ENCODE measurements at places on chromosomes 2 and 18.

DNA sequence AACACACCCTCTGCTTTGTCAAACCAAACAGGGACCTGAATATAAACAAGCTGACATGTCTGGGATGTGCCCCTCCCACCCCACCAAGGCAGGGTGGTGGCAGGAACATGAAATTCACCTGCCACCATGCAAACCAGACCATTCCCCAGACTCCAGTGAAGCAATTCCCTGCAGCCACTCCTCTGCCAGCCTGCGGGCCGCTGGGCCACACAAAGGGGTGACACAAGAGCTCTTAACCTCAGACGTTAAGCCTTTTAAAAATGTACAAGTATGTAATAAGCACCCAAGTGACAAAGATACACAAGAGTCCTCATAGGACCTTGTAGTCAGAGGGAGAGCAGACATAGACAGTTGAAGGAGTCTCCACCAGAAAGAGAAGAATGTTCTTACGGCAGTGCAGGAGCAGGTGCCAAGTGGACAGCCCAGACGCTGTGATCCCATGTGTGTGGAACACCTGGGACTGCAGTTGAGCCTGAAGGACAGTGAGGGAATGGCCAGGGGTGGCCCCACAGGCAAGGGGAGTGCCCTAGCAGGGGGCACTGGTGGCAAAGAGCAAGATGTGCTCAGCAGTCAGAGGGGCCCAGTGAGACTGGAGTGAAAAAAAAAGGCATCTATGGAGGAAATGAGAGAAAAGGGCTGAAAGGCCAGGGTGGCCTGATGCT, 36.9 kb downstream of the CRACDL start:
- H3K27ac ChIP-seq, result no peak overlapping the region
- DNase-seq, result no peak
- H3K36me3 ChIP-seq, result peaks cover 3% of the 10 kb centered on the region
- H3K4me3 ChIP-seq, result no peak overlapping the region
- H3K27me3 ChIP-seq, result peaks cover 8% of the 10 kb centered on the region

DNA sequence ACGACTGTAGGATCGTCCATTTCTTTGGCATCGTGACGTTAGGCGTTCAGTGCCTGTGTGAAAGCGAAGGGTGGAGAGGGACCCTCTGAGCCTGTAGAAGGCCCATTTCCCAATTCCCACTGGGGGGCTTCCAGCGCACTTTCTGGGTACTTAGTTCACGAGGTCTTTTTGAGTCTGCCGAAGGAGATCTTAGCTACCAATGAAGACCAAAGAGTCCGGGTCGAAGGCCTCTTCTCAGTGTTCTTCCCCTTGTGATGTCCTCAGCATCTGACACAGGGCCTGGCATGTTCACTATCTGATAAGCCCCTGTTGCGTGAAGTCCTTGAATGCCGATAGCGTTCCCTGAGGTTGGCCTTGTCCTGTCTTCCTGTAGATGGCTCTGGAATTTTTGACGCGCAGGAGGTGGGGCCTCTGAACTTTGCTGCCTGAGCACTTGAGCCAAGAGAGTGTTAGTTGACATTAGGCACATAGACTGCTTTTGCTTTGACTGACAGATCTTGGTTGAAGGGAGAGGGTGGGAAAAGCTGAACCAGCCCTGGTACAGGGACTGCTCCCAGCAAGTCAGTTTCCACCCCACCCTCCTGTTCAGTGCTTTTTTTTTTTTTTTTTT, 52.8 kb downstream of the LDLRAD4 start:
- DNase-seq, result no peak
- H3K27me3 ChIP-seq, result peaks cover 11% of the 10 kb centered on the region
- peaks cover 1% of the 10 kb centered on the region for H3K4me1 ChIP-seq
- no peak overlapping the region for H3K4me3 ChIP-seq
- no peaks in the 10 kb centered on the region for H3K36me3 ChIP-seq
- H3K27ac ChIP-seq, result no peak overlapping the region

GRCh38 chr2:47422016-47422415, 19.1 kb downstream of the MSH2 start:
- no peaks in the 10 kb centered on the region for H3K4me1 ChIP-seq
- H3K27ac ChIP-seq, result no peak overlapping the region
- DNase-seq, result no peak
- H3K36me3 ChIP-seq, result peaks cover 28% of the 10 kb centered on the region
- H3K27me3 ChIP-seq, result no peaks in the 10 kb centered on the region

- peaks cover 62% of the 10 kb centered on the region for H3K27me3 ChIP-seq
- no peaks in the 10 kb centered on the region for H3K36me3 ChIP-seq
- DNase-seq, result no peak
- H3K4me1 ChIP-seq, result peaks cover 18% of the 10 kb centered on the region
These were observed 1.8 kb upstream of the ALK start for GRCh38 chr2:29923110-29923721.

DNA sequence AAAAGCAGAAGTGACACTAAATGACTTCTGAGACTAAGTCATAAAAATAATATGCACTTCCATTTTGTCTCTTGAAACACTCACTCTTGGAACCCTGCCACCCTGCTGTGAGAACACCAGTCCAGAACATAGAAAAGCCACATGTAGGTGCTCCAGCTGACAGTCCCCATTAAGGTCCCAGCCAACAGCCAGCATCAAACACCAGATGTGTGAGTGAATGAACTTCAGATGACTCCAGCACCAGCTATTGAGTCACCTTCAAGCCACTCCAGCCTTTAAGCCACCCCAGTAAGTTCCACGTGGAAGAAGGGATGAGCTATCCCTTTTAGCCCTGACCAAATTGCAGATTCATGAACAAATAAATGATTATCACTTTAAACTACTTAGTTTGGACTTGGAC, 31.5 kb upstream of the LGALSL start:
- H3K27ac ChIP-seq, result no peak overlapping the region
- no peak overlapping the region for H3K4me3 ChIP-seq
- H3K36me3 ChIP-seq, result no peaks in the 10 kb centered on the region
- H3K27me3 ChIP-seq, result no peaks in the 10 kb centered on the region
- peaks cover 6% of the 10 kb centered on the region for H3K4me1 ChIP-seq

GRCh38 chr2:120218181-120218580, 5.0 kb downstream of the TMEM185B start:
- no peak overlapping the region for H3K4me3 ChIP-seq
- peaks cover 63% of the 10 kb centered on the region for H3K36me3 ChIP-seq
- no peak overlapping the region for H3K27ac ChIP-seq
- H3K27me3 ChIP-seq, result no peaks in the 10 kb centered on the region
- no peak for DNase-seq
- H3K4me1 ChIP-seq, result peaks cover 25% of the 10 kb centered on the region

DNA sequence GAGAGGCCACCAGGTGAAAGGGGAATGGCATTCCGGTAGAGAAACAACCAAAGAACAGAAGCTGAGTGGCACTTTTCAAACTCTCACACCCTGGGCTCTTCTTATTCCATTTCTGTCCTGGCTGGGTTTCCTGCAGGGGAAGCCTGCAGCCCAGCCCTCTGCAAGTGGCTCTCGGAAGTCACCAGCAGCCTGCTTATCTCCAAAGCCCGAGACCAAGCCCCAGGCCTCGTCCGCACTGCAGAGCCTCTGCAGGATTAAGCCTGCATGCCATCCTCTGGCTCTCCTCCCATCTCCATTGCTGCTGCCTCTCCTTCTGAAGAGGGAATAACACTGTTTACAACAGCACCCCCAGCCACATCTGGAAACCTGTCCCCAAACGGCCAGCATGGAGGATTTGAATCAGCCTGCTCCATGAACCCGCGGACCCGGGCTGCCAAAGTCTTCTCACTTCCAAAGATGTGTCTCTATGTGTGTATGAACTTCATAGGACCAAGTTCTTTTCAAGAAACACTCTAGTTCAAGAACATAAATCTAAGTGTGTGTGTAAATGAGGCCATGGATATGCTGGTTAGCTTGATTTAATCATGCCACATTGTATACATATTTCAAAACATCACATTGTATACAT, 54.2 kb downstream of the DIPK1C start:
- H3K4me1 ChIP-seq, result peaks cover 7% of the 10 kb centered on the region
- no peak for DNase-seq
- no peak overlapping the region for H3K27ac ChIP-seq
- peaks cover 6% of the 10 kb centered on the region for H3K27me3 ChIP-seq
- H3K4me3 ChIP-seq, result no peak overlapping the region

DNA sequence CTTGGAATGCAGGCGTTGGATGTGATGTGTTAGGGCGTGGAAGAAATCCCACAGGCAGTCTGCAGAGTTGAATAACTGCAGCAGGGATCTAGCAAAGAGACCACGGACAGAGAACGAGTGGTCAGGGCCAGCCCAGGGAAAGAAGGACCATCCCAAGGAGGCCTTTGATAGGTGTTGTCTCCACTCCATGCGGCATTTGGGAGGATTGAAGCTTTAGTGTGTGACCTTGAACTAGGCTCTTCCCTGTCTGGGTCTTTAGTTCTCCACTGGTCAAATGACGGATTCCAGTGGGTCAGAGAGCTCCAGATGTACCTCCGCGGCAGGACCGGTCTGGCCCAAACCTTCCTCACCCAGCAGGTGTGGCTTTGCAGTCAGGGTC, 18.4 kb downstream of the GREB1 start:
- H3K4me1 ChIP-seq, result peaks cover 6% of the 10 kb centered on the region
- no peak for DNase-seq
- H3K36me3 ChIP-seq, result no peaks in the 10 kb centered on the region

GRCh38 chr2:134897932-134898331, 20.7 kb upstream of the CCNT2 start:
- H3K4me1 ChIP-seq, result no peaks in the 10 kb centered on the region
- no peak for DNase-seq
- no peaks in the 10 kb centered on the region for H3K27me3 ChIP-seq
- no peak overlapping the region for H3K27ac ChIP-seq

DNA sequence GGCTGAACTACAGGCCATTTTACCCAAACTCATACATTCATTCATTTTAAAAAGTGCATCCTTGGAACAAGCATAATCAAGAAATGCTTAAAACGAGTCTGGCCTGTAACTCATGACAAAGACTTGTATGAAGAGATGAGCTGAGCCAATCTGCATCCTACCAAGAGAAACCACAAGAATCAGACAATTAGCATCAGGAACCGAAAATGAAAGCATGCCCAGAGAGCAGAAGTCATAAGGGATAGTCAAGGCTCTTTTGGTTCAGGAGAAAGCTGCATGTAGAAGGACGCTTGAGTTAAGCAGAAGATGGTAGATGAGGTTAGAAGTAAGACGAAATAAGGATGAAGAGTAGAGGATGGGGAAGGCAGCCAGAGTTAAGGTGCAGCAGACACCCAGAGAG, 137.0 kb upstream of the CTNNA2 start:
- H3K27ac ChIP-seq, result no peak overlapping the region
- DNase-seq, result no peak
- no peaks in the 10 kb centered on the region for H3K27me3 ChIP-seq
- no peaks in the 10 kb centered on the region for H3K36me3 ChIP-seq
- no peak overlapping the region for H3K4me3 ChIP-seq

- H3K27me3 ChIP-seq, result peaks cover 35% of the 10 kb centered on the region
- DNase-seq, result no peak
- no peak overlapping the region for H3K4me3 ChIP-seq
- peaks cover 2% of the 10 kb centered on the region for H3K36me3 ChIP-seq
- peaks cover 2% of the 10 kb centered on the region for H3K4me1 ChIP-seq
These were observed 2.1 kb upstream of the GRHL1 start for GRCh38 chr2:9949239-9949991.

DNA sequence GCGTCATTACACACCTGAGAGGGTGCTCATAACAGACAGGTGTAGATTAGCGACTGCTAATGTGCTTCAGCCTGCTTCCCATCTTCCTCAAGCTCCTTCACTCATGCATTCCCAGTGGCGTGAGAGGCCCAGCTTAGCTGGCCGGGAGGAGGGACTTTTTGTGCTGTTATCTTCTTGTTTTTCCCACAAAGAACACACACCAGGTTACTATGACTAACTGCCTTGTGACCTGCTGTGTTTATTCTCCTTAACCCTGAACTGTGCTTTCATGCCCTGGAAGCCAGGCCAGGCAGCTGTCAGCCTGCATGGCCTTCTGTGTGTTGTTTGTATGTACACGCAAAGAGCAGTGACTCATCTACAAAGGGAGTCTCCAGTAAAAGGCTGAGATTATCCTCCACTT, 143.8 kb downstream of the PIEZO2 start:
- no peak overlapping the region for H3K4me3 ChIP-seq
- DNase-seq, result no peak
- no peaks in the 10 kb centered on the region for H3K36me3 ChIP-seq
- no peak overlapping the region for H3K27ac ChIP-seq
- no peaks in the 10 kb centered on the region for H3K4me1 ChIP-seq

GRCh38 chr18:44996261-44996660, 315.6 kb downstream of the SETBP1 start:
- H3K27ac ChIP-seq, result peak overlapping the region; percentile 63
- peaks cover 41% of the 10 kb centered on the region for H3K36me3 ChIP-seq
- H3K27me3 ChIP-seq, result no peaks in the 10 kb centered on the region

GRCh38 chr2:148614322-148615049, 30.1 kb upstream of the EPC2 start:
- peak overlapping the region; percentile 81 for H3K27ac ChIP-seq
- peak; percentile 10 for DNase-seq
- H3K36me3 ChIP-seq, result no peaks in the 10 kb centered on the region

DNA sequence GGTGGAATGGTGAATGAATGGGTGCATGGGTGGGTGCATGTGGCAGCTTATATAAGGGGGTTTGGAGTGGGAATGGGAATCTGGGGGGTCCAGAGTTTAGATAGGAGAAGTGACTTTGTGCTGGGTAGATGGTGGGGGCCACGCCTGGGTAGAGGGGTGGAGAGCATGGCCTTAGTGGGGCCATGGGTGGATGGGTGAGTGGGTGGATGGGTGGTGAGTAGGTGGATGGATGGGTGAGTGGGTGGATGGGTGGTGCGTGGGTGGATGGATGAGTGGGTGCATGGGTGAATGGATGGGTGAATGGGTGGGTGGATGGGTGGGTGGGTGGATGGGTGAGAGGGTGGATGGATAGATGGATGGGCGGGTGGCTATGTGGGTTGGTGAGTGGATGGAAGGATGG, 53.9 kb downstream of the MYO7B start:
- peaks cover 15% of the 10 kb centered on the region for H3K4me1 ChIP-seq
- H3K4me3 ChIP-seq, result no peak overlapping the region

- no peaks in the 10 kb centered on the region for H3K27me3 ChIP-seq
- no peak overlapping the region for H3K4me3 ChIP-seq
- peak; percentile 31 for DNase-seq
- peaks cover 87% of the 10 kb centered on the region for H3K4me1 ChIP-seq
- no peak overlapping the region for H3K27ac ChIP-seq
These were observed 214.0 kb upstream of the TRIB2 start for GRCh38 chr2:12502759-12503158.

DNA sequence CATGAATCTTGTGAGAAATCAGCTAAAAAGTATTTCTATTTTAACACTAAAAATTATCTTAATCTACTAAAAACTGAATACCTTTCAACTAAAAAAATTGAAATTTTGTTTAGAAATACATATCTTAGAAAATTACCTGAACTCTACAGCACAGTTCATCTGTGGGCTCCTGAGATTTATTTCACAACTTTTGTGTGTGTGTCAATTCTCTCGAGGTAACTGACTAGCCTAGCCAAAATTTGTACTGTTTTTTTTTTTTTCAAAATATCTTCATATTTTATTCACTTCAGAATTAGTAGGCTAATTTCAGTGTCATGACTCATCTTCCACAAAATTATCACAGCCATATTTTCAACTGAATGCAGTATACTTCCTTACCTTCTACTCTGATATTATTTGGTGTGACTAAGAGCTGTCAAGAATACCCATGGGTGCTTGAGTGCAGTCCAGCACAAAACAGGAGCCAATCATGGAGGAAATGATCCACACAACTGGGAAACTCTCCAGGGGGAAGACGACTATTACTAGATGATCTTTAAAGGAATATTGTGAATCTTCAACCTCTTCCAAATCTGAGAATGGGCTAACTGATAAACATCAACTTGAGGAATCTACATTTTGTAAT, 174.6 kb downstream of the ZNF385B start:
- H3K36me3 ChIP-seq, result no peaks in the 10 kb centered on the region
- DNase-seq, result no peak
- peaks cover 13% of the 10 kb centered on the region for H3K27me3 ChIP-seq
- no peak overlapping the region for H3K27ac ChIP-seq
